HT1080 (cell line): ENCODE measurements at places on chromosomes 6 and 20.

DNA sequence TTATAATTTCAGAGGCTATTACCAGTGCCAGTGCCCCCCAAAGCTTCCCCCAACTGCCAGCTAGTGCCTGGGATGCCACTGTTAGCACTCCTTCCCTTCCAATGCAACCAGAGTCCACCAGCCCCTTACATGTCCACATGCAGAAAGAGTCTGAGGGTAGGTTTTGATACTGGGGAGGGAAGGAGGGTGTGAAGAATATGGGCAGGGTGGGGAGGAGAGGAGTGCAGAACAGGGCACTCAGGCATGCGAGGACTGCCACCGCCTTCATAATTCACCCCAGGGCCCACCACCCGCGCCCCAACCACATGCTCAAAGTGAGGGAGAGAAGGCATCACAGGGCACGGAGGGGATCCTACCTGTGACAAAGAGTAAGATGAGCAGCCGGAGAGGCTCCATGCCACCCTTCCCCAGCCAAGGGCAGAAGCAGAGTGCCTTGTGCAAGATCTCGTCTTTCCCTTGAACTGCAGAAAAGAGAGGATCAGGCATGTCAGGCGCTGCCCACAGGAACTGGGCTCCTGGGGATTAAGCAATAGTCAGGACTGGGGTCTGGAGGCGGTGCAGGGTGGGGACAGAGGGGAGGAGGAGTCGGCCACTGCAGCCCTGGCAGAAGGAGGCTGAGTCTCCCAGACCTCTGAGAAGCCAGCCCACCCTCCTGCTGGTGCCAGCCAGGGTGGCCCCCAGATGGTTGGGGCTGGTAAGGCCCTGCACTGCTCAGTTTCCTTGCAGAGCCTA lies at the start of gene TREM2:
TREM2 (minus strand) TSS at position 430 of the 732 bp plus-strand sequence; CDS start at position 396, 34 bp downstream.
- DNase-seq: no peak

GRCh38 chr20:24469116-24469893 lies at the start of gene SYNDIG1:
Gene SYNDIG1 (plus strand): TSS chr20:24469629. CDS start chr20:24543098, 73,469 bp downstream.
- no peak for DNase-seq

GRCh38 chr6:52649536-52650160 lies 21.3 kb upstream of the TMEM14A start:
- DNase-seq: peak; percentile 72

- DNase-seq: no peak
Observed at GRCh38 chr6:148383658-148384368, 41.2 kb downstream of the SASH1 start.

DNA sequence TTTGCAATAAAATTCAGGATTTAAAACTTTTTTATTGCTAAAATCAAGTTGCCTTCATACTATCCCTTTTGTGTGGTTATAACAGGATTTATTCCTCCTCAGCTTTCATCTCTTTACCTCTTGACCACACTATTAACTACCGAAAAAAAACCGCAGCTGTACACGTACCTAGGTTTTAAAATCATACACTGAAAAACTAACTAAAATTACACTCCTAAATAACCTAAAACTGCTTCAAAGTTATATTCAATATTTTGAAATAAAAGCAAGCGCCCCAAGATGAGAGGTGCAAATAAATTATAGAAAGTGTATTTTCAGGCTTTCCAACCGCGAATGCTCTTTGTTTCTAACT lies 1.4 kb downstream of the MPC1 start:
- DNase-seq: no peak

DNA sequence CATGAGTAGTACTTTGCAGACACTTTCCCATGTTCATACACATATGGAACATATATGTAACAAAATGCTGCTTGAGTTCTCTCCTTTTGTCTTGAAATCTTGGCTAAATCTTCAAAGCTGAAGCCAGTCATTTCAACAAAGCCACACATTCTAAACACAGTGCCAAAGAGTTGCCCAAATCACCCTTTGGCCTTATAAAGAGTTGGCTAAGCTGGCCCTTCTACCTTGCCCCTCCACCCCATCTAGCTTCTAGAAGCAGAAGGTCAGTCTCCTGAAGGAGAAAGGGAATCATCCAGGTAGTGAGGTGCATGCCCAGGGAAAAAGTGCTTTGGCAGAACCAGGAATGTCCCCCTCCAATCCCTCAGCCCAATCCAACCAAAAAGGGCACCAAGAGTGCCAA lies 58.3 kb downstream of the ALDH8A1 start:
- DNase-seq: no peak

GRCh38 chr20:60634491-60635172 lies 617.4 kb upstream of the CDH4 start:
- no peak for DNase-seq

GRCh38 chr6:56567501-56567900 lies 75.2 kb downstream of the DST start:
- DNase-seq: no peak

GRCh38 chr20:33522256-33522820 lies 32.4 kb downstream of the CBFA2T2 start:
- DNase-seq: no peak

DNA sequence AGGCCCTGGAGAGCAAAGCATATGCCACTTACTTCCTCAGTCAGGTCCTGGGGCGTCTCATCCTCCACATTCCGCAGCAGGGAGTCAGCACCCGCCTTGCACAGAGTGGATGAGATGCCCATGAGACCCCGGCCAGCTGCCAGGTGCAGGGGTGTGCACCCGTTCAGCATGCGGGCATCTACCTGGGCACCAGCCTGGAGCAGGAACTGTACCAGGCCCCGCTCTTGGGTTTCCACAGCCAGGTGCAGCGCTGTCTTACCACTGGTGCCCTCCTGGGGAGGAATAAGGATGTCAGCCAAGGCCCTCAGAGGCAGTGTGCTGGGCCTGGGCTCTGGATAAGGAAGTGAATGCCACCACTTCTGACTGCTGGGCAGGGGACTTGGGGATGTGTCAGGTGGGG lies 2.7 kb upstream of the SLC35B2 start:
- DNase-seq: no peak

GRCh38 chr20:18637224-18637623 lies 49.4 kb downstream of the DTD1 start:
- DNase-seq: no peak

GRCh38 chr6:152471456-152472265 lies 165.5 kb downstream of the SYNE1 start:
- peak; percentile 13 for DNase-seq

DNA sequence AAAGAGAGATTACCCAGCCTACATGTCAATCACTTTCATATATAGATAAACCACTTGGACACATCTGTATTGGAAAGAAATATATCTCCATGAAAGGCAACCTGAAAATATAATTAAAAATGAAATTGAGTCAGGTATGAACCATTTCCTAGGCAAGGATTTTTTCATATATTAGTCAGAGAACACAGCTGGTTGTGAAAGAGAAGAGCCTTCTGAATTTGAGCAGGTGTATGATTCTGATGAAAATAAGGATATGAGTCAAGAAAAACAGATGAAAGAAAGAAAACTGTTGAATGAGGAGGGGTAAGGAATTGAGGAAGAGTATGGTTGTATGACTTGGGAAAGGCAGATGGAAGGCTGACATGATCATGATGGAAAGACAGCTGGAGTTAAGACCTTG lies 441.1 kb downstream of the HAO1 start:
- DNase-seq: no peak

- DNase-seq: peak; percentile 61
Observed at GRCh38 chr20:11810311-11811083, 107.2 kb upstream of the BTBD3 start.

- no peak for DNase-seq
Observed at GRCh38 chr6:84453499-84453898, 226.1 kb upstream of the CEP162 start.

- DNase-seq: no peak
Observed at GRCh38 chr6:77463308-77463860, at the start of gene HTR1B. Gene HTR1B (minus strand): TSS chr6:77463491. CDS start chr6:77463403, 88 bp downstream.

DNA sequence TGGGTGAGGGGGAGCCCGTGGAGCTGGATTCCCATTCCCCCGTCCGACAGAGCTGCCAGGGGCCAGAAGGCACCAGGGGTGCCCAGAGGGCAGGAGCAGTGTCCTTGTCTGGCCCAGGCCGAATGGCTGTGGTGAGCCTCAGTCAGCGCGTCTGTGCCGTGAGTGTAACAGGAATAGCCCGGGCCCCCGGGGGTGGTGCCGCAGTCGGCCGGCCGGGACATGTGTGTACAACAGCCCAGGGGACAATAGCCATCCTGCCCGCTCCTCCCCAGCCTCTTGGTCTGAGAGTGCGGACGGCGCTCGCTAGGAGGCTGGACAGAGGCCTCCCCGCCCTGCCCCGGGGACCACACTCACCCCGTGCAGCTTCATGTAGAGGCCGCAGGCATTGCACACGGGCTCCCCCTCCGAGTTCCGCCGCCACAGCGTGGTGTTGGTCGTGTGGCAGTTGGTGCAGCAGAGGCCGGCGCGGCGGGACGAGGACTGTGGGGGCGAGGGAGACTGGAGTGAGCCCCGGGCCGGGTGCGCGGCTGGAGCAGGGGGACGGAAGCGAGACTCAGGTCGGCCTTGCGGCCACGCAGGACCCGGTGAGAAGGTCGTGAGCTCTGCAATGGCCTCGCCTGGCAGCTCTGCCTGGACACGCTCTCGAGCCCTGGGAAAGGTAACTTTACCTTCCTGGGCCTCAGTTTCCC lies 9.6 kb downstream of the GATA5 start:
- no peak for DNase-seq

DNA sequence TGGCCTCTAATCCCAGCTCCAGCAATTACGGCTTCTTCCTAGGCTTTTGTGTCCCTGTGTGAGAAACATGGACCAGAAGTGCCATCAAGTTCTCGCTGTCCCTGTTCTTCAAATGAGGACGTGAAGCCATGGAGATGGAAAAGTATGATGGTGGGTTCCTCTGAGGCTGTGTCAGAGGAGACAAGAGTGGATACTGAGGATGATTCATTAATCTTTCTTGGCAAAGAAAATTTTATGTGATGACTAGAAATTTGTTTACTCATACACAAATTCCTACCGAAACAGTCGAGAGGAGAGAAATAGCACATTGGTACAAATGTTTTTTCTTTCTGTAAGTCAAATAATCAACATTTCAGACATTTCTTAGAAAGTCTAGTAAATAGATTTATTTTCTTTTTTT lies 35.0 kb upstream of the PNRC1 start:
- DNase-seq: no peak

- no peak for DNase-seq
Observed at GRCh38 chr20:1062334-1063010, 55.9 kb upstream of the PSMF1 start.

DNA sequence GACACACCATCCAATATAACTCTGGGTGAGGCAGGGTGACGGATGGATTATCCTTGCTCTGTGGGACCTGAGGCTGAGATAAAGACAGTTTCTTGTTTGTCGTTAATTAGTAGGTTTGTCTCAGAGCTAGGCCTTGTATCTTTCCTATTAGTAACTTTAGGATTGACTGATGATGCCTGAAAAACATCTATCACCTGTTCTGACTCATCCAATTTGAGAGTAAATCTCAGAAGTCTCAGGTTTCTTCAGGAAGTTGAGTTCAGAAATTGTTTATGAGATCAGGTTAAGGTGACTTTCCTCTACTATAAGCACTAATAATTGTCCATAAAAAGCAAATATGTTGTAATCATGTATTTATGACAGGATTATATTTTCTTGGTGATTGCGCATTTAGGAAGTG lies 129.5 kb upstream of the SUPT3H start:
- DNase-seq: peak; percentile 17

DNA sequence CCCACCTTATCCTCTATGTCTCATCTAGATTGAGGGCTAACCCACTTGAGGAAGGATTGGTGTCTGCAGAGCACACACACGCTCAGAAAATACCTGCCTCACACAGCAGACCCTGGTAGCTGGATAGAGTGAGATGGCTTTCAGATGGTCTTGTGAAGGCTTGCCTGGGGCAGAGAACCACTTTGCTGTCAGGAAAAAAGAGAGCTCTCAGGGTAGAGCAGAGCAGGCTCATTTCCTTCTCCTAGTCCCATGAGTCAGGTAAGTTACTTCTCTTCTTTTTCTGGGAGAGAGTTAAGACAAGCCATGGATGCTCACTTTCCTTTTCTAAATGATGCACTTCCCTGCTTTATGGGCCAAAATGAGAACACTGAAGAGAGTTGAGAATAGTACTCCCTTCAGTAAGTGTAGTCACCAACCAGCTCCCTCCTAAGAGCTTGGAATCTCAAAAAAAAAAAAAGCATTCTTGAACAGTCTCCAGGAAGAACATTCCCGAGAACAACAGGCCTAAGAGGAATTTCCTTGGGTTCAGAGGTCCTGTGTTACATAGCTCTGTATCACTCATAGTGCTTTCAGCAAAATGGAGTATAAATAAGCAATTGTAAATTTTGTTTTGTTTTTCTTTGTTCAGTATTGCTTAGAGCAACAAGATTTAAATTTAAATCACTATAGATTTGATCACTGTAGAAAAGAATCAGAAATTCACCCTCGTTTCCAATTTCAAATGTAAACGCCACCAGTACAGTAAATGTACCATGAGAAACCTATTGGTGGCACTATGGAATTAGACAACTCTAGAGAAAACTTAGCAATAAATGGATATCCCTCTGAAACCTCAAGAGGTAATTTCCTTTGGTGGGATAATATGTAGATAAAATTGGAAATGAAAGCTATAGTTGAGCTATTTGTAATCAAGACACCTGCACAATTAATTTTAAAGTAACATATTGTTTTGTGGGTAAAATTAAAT lies 530.3 kb downstream of the RFPL4B start:
- peak; percentile 66 for DNase-seq

GRCh38 chr6:81766482-81767069 lies 14.1 kb upstream of the TENT5A start:
- DNase-seq: peak; percentile 61

DNA sequence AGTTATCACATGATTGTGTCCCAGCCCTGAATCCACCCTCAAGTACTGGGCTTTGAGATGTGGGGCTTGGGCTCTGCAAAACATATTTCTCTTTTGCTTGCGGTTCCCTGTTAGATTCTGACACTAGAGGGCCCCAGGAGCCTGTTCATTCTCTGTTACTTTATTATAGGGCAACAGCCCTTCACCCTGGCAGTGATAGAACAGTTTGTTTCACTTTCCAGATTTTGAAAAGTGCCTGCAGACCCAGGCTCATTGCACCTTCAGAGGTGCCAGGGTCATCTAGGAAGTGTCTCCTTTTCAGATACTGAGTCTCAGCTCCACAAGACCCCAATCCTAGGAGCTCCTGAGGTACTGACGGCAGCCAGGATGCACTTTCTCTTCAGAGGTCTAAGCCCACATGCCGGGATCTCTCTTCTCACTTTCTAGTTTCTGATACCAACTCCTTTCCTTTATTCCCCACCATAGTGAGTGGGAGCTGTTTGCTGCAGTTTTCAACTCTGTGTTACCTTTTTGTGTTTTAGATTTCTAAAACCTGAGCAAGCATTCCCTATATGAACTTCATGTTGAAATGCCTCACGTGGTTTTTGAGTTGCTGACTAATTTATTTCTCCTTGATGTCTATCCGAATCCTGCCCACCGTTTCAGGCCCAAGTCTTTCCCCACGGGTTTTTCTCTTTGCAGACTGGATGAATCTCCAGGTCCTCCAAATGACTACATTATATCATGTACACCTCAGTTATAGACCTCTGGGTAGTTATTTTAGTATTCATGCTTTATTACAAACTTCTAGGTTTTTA lies 10.9 kb downstream of the ABT1 start:
- DNase-seq: peak; percentile 74

DNA sequence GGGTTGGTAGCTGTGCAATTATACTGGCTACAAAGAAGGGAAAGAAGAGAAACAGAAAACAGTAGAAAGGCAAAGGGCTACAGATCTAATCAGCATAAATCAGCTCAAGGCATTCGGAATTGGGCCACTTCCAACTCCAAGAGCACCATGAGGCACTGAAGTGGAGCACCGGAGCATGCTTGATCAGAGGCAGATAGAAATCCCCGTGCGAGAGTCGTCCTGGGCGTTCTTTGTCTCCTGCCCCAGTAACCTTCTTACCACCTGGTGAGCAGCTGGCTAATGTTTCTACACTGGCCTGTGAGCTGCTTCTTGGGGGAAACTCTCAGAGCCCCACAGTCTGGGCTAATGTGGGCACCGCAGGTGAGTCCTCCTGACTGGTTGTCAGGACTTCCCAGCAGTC lies 16.7 kb downstream of the NEDD9 start:
- DNase-seq: no peak
